Psoas muscle (tissue), 8 donors: ENCODE measurements at places on chromosomes 6 and 20. TPM values are rescaled to one million over a fixed set of nuclear protein-coding genes. Genes with fewer than 3 reads are reported as not detected.
A peak's percentile ranks its signal among the peaks of the same experiment; 100 is the strongest.

DNA sequence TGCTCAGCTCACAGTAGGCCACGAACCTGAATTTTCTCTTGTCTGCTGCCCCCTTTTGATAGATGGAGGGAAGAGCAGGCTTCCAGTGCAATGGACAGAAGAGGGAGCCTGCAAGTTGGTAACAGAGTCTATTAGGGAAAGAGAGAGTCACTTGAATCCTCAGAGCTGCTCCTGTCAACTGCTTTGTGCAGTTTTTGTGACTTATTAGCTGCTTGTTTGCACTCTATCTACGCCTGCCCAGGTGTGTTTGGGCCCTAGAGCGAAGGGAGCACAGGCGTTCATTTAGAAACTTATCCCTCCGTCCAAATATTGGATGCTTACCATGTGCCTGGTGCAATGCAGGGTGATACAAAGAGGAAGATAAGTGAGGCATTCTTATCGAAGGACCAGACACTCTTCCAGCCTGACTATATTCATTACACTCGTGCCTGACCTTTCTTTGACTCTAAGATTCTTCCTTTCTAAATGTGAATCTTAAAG lies 11.6 kb upstream of the SLC2A12 start:
- H3K4me3 ChIP-seq = no peak overlapping the region
- H3K4me1 ChIP-seq = peaks cover 8% of the 10 kb centered on the region
- no peaks in the 10 kb centered on the region for H3K27me3 ChIP-seq
- no peak overlapping the region for H3K27ac ChIP-seq
- H3K36me3 ChIP-seq = no peaks in the 10 kb centered on the region
- peak; percentile 37 for DNase-seq

DNA sequence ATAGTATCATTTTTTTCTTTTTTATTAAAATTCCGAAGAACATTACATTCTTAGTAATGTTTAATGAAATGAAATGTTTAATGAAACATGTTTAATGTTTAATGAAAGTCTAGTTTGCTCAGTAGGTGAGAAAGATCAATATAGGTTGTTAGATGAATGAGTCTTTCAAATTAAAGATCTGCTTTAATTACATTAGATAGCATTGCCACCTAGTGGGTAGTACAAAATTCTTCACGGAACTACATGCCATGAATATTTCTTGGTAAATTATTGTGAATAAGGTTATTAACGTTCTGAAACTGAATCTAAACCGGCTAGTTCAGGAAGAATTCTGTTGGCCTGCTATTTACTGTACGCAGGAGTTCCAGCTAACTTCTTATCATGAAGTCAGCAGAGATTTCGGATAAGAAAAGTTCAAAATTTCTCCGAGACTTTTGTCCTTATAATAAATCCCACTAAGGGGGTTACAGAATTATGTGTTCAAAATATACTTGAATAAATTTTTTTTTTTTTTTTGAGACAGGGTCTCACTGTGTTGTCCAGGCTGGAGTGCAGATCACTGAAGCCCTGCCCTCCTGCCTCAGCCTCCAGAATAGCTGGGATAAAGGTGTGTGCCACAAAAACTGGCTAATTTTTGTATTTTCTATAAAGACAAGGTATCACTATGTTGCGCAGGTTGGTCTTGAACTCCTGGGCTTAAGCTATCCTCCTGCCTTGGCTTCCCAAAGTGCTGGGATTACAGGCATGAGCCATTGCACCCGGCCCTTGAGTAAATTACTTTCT lies 7.9 kb upstream of the GMNN start:
- H3K27ac ChIP-seq = no peak overlapping the region
- H3K36me3 ChIP-seq = no peaks in the 10 kb centered on the region
- no peak for DNase-seq
- no peak overlapping the region for H3K4me3 ChIP-seq

- H3K4me1 ChIP-seq = peaks cover 4% of the 10 kb centered on the region
- no peak overlapping the region for H3K27ac ChIP-seq
- no peak for DNase-seq
- no peaks in the 10 kb centered on the region for H3K36me3 ChIP-seq
Measured at GRCh38 chr20:39795401-39796272, 833.5 kb downstream of the DHX35 start.

- no peaks in the 10 kb centered on the region for H3K27me3 ChIP-seq
- H3K27ac ChIP-seq = no peak overlapping the region
- H3K4me1 ChIP-seq = peaks cover 4% of the 10 kb centered on the region
- H3K4me3 ChIP-seq = no peak overlapping the region
- H3K36me3 ChIP-seq = no peaks in the 10 kb centered on the region
- DNase-seq = no peak
Measured at GRCh38 chr6:170085475-170086401, 205.1 kb downstream of the DLL1 start.

GRCh38 chr20:37519508-37520418 lies 1.3 kb upstream of the NNAT start:
- DNase-seq = no peak
- H3K4me1 ChIP-seq = peaks cover 63% of the 10 kb centered on the region
- H3K27ac ChIP-seq = peak overlapping the region; percentile 100
- peak overlapping the region; percentile 100 for H3K4me3 ChIP-seq
- no peaks in the 10 kb centered on the region for H3K27me3 ChIP-seq
- peaks cover 58% of the 10 kb centered on the region for H3K36me3 ChIP-seq

GRCh38 chr6:42402184-42402583 lies 49.5 kb downstream of the TRERF1 start:
- no peaks in the 10 kb centered on the region for H3K4me1 ChIP-seq
- DNase-seq = no peak
- no peak overlapping the region for H3K4me3 ChIP-seq
- H3K27me3 ChIP-seq = no peaks in the 10 kb centered on the region

GRCh38 chr20:46289432-46289831 lies 18.9 kb downstream of the CDH22 start:
- no peak for DNase-seq
- no peaks in the 10 kb centered on the region for H3K36me3 ChIP-seq
- no peak overlapping the region for H3K27ac ChIP-seq
- H3K4me1 ChIP-seq = no peaks in the 10 kb centered on the region

GRCh38 chr6:167751579-167752115 lies 75.1 kb upstream of the AFDN start:
- peaks cover 3% of the 10 kb centered on the region for H3K27me3 ChIP-seq
- no peak overlapping the region for H3K27ac ChIP-seq
- no peaks in the 10 kb centered on the region for H3K36me3 ChIP-seq
- H3K4me3 ChIP-seq = no peak overlapping the region

COX4I2 gene
- 3.5 TPM for total RNA-seq

CCM2L gene
- 4.0 TPM for total RNA-seq
